ENCODE measurements at places on chromosomes 2 and 18.

GRCh38 chr2:170005702-170006101, 172.2 kb upstream of the MYO3B start:
- DNase-seq: no peak

- no peak for DNase-seq
These were observed 112.0 kb upstream of the CD226 start for GRCh38 chr18:70059684-70060083.

GRCh38 chr2:140117386-140117785, 1337.2 kb upstream of the NXPH2 start:
- no peak for DNase-seq

- no peak for DNase-seq
These were observed 805.4 kb downstream of the TRIB2 start for GRCh38 chr2:13522096-13522495.

GRCh38 chr2:60849187-60849586, 32.2 kb upstream of the REL start:
- DNase-seq: no peak

DNA sequence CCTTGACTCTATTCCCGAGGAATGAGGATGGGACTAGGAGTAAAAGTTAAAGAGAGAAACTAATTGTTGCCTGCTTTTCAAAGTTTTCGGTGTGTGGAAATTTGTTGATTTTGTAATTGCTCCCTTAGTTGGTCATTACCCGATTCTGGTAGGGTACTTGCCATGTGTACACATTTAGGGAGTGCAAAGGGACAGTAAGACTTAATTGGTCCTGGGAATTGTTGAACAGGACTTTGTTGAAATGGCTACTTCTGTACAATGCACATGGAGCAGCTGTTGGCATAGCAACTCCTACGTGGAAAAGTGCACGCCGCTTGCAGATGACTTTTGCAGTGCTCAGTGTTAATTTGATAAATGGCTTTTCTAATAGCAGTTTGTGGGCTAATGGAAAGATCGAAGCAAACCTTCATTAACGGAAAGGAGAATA, 22.9 kb downstream of the EPAS1 start:
- no peak for DNase-seq

DNA sequence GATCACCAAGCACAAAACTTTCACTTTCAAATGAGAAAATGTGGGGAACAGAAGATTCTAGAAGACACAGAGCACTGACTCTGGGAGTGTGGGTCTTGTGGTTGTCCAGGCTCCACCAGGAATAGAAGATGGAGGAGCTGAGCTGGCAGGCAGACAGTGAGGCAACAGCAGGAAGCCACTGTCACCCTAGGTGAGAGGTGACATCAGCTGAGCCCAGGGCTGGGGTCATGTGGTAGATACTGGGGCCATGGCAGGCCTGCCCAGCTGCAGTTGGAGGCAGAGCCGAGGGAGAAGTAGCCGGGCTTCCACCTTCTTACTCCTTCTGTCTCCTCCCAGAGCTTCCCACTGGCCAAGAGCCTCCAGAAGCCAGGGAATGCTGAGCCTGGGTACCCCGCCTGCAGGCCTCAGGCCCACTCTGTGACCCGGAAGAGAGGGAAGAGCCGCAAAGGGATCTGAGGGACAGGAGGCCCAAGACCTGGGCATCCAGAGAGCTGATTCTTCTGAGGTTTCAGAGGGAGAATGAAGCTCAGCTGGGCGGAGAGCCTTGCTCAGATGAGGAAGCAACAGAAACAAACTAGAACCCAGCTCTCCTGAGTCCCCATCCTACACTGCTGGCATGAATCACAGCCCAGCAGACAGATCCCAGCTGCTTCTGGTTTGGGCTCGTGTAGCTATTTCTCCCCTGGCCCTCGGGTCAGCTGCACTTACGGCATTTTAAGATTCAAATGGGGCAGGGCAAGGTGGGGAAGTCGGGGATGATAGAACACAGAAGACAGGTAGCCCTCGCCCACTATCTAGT, 39.8 kb upstream of the ASAP2 start:
- no peak for DNase-seq

DNA sequence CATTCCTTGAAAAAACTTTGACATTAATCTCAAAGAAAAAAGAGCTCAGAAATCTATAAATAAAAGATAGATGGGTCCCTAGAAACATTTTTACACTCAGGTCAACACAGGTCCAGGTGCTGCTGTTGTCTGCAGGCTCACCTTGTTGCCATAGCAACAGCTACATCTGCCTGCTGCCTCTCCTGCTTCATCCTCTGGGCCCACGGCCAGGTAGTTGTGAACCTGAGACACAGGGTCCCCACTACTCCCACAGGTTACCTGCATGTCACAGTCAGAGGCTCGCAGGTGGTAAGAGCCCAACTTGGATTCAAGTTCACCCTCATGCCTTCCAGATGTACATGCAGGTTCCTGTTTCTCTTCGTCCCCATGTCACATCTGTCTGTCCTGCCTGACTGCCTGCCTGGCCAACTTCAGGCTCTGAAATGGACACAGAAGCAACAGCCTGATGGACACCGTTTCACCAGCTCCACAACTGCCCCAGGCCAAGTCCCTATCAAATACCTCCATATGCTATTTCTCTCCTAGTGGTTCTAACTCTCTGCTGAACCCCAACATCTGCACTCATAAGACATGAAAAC, 88.3 kb upstream of the SALL3 start:
- no peak for DNase-seq

DNA sequence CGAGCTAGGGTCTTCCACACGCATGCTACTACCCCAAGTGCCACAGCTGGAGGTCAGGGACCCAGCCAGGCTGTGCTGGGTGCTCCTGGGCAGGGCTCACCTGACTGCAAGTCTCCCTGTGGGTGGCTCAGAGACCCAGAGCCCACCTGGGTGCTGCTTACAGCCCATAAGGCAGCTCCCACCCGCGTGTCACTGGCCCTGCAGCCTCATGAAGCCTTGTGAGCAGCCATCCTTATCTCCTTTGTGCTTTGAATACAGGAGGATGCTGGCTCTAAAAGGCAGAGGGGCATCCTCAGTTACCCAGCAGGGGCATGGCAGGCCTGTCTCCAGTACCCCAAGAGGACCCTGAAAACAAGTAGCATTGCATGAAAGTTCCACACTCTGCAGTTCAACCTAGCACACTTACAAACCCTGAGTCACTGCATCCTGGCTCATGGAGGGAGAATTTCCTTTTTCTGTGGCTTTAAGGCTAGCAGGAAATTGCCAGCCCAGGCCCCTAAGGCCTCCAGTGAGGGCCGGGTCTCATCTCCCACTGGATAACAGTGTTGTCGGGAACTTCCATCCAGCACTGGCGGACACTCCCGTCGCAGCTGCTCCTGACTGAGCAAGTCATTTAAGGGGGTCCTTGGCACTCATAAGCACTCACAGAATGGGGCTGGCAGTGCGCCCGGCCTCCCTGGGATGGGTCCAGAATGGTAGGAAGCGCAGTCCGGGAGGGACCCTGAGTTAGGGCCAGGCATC, 137.1 kb downstream of the RPIA start:
- DNase-seq: no peak

- no peak for DNase-seq
These were observed 122.8 kb upstream of the L3MBTL4 start for GRCh38 chr18:6537475-6537874.

DNA sequence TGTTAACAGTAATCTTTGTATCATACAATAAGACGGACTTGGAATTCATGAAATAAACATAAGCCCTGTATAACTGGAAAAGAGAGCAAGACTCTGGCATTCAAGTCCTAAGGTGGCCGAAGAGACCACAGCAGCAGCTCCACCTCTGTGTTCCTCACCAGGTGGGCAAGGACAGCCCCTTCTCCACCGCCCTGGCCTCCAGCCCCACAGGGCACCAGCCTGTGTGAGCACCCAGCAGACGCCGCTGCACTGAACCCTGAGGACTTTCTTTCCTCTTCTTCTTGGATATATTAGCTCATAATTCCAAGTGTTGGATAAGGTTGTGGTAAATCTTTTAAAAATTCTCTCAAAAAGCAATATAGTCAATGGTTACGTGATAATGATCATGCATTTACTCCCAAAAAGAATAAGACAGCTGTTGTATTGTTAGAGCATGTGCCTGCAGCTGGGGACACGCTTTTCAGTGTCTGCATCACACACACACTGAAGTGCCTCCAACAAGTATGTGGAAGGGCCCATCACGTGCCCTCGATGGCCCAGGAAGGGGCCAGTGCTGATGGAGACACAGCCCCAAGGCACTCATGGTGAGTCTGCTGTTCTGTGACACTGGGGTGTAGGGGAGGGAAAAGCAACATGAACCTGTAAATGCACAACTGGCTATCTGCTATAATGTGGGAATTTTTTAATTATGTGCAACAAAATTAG, 26.8 kb downstream of the FAM178B start:
- DNase-seq: no peak

GRCh38 chr2:86298411-86299390, 38.7 kb downstream of the REEP1 start:
- no peak for DNase-seq

DNA sequence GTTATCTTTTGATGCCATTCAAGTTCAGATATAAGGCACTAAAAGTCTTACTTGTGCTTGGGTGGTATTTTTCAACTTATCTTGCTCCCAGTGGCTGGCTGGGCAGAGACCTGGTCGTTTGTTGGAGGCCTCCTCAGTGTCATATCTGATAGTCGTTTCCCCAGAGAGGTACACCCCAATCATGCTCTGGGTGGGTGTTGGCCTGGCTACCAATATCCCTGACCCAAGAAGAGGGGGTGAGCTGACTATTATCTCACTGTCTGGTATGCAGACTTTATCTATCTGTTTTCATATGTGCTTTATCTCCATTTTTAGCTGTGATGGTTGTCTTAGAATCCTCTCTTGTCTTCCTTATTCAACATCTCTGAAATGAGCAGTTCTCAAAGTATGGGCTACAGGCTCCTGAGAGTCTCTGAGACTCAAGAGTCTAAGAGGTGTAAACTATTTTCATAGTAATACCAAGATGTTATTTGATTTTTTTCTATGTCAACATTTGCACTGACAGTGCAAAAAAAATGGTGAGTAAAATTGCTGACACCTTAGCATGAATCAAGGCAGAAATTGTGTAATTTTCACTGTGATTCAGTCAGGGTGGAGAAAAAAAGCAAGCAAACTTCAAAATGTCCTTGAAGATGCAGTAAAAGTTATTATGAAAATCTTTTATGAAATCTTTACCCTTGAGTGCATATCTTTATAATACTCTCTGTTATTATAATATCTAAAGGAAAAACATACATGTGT, 12.3 kb upstream of the PLEK start:
- DNase-seq: no peak

- DNase-seq: no peak
These were observed 740.4 kb upstream of the CELF4 start for GRCh38 chr18:38305961-38306360.

GRCh38 chr2:136101042-136101441, 16.9 kb downstream of the CXCR4 start:
- DNase-seq: no peak

GRCh38 chr2:206160125-206160806, 571 bp downstream of the EEF1B2 start:
- DNase-seq: no peak

DNA sequence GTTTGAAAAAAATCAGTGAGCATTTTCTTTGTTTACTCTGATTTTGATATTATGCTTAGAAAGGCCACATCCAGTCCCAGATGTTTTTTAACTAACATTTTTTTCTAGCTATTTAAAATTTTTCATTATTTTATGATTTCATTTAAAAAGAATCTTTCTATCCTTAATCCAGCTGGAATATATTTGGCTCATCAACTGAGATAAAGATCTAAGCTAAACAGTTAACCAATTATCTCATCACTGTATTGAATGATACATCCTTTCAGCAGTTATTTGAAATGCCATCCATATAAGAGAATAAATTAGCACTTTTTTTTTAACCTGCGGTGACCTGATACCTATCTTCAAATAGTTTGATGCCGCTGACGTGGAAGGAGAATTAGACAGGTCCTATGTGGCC, 245.5 kb upstream of the COPS8 start:
- DNase-seq: no peak

GRCh38 chr2:232903989-232904388, 33.9 kb downstream of the SNORC start:
- DNase-seq: no peak

GRCh38 chr2:237791977-237792727, 6.4 kb upstream of the RBM44 start:
- no peak for DNase-seq

DNA sequence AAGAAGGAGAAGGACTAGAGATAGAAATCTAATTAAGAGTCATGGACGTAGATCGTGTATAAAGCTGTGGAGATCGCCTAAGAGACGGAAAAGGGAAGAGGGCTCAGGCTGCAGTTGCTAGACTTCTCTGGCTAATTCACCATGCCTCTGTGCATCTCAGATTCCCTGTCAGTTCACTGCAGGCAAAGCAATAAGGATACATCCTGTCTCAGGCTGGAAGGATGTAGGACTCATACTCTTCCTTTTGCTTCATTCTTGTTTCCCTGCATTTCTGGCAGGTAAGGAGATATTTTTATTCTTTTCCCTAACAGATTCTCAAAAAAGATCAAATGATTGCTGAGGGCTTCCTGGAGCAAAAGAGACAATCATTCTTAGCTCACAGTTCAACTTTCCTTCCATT, 112.5 kb downstream of the AP1S3 start:
- DNase-seq: no peak

DNA sequence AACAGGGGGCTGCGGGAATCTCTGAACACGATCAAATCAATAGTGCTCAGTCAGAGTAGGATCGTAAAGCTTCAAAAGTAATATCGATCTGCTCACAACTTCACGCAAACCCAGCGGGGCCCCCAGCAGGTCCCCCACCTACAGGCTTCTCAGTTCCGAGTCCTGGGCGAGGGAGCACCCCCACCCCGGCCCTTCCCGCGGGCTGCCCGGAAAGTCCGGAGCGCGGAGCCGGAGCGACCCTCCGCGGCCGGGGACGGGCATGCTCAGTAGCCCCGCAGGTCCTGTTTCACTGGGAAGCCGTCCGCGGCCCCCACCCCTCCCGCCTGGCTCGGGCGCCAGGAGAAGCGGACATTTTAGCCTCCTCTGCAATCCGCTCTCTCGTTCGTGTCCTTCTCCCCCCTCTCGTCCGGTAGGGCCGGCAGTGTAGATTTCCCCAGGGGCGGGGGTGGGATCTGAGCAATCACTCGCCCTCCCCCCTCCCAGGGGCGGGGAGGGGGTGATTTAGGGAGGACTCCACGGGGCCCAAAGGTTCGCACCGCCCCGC, 3.3 kb upstream of the SPRED2 start:
- DNase-seq: peak; percentile 19

DNA sequence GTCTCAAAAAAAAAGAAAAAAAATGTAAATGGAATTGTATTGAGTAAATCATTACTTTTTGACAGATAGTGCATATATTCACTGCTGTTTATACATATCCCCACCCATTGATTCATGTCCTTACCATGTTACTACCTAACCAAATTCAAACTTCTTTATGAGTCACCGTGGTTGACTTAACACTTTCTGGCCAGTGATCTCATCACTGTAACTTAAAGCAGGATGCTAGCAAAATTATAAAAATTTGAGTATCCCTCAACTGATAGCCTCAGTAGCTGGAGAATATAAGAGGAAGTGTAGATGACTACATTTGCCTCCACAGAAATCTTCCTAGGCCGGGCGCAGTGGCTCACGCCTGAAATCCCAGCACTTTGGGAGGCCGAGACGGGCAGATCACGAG, 13.4 kb downstream of the CNOT9 start:
- no peak for DNase-seq

Measured in stimulated activated CD8-positive, alpha-beta memory T cell treated with anti-CD3 and anti-CD28 coated beads, Interleukin-15, amount 100 ng/mL, for 48 hours (primary cell).